ENCODE measurements at places on chromosomes 6 and 20.

GRCh38 chr6:123000244-123000770, 4.3 kb downstream of the CLVS2 start:
- no peak for DNase-seq

DNA sequence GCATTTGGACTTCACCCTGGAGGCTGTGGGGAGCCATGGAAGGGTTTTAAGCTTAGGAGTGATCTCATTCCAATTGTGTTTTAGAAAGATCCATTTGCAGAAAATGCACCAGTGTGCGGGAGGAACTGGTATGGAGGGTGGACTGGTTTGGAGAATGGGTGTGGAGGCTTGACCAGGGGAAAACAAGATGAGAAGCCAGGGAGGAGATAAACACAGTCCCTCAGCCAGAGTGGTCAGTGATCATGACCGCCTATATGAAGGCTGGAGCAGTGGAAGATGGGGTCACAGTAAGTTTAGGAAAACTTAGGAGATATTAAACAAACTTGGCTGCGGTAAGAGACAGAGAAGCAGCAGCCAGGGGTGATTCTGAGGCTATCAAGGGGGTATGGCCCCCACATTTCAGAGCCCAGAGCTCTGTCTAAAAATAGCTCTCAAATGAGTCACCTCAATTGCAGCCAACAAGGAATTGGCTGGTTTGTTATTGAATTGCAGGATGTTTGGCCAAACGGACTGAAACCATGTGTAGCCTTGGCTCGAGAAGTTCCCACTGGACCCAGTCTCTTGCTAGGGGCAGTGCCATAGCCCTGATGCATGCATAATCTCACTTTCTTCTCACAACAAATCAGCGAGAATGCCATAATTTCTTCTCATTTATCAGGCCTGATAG, 159.9 kb upstream of the TOP1 start:
- DNase-seq, result no peak

DNA sequence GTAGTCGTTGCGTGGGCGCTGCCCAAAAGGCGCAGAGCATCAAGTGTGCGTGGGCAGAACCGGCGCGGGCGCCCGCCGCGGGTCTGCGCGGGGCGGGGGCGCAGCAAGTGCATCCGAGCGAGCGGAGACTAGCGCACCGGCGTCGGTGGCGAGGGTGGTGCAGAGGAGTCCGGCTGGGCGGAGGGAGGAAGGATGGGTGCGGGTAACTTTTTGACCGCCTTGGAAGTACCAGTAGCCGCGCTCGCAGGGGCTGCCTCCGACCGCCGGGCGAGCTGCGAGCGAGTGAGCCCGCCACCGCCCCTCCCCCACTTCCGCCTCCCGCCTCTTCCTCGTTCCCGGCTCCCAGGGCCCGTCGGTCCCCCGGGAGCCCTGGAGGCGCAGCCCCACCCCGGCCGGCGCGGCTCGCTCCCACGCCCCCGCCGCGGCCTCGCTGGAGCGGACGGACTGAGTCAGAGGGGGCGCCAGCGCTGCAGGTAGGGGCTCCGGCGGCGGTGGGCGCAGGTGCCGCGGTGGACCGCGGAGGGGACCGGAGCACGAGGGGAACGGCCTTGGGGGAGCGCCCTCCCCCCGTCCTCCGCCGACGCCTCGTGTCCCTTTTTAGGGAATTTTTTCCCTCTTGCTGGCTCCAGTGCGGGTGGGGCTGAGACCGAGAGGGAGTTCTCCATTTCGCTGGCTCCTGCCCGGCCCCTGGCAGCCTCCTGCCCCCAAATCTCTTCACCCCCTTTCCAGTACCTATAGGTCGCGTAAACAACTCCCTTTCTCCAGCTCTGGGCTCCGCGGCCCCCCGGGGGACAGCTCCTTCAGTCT, 1.6 kb upstream of the DBNDD2 start:
- DNase-seq, result peak; percentile 40

DNA sequence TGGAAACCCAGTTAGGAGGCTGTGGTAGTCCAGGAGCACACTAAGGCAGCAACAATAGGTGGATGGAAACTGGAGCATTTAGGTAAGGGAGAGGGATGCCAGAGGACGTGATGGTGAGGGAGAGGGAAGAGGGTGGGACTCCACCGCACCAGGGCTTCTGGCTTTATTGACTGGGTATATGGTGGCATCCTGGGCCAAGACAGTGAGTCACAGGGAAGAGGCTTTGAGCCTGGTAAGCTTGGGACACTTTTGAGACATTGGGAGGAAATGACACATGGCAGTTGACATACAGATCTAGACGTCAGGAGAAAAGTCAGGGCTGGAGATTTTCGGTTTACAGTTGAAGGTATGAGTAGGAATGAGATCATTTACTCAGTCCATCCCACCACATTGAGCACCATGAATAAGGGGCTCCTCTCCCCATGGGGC, 14.9 kb downstream of the NT5E start:
- DNase-seq, result no peak

GRCh38 chr6:97591955-97592354, 308.9 kb upstream of the MMS22L start:
- DNase-seq, result no peak

- DNase-seq, result peak; percentile 54
Observed at GRCh38 chr6:105733556-105734162, 330.8 kb upstream of the PREP start.

DNA sequence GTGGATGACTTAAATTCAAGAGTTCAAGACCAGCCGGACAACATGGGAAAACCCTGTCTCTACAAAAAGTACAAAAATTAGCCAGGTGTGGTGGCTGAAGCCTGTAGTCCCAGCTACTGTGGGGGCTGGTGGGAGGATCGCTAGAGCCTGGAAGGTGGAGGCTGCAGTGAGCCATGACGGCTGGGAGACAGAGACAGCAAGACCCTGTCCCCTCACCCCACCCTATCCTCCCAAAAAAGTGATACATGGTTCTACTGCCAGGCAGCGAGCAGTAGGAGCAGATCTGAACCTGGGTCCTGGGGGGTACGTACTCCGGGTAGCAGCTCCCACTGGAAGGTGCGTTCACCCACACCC, 2.2 kb downstream of the PSMA7 start:
- DNase-seq, result no peak

DNA sequence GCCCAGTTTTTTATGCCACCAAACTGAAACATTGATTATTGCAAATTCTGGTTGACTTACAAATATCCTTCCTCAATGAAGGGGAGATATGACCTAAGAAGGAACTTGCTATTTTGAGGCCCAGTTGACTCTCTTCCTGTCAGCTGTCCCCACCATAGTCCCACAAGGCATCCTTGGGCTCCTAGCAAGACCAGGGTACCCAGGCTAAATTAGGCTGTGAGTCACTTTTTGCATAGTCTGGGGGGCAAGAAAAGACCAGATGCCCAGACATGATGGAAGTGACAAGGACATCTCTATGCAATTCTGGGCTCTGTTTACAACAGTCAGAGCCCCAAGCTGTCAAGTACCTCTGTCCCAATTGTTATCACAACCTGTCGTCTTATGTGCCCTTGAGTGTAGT, 31.8 kb upstream of the MAFB start:
- no peak for DNase-seq

- no peak for DNase-seq
Observed at GRCh38 chr6:124873066-124873410, 89.2 kb upstream of the RNF217 start.
